ENCODE measurements at places on chromosomes 4 and X.

DNA sequence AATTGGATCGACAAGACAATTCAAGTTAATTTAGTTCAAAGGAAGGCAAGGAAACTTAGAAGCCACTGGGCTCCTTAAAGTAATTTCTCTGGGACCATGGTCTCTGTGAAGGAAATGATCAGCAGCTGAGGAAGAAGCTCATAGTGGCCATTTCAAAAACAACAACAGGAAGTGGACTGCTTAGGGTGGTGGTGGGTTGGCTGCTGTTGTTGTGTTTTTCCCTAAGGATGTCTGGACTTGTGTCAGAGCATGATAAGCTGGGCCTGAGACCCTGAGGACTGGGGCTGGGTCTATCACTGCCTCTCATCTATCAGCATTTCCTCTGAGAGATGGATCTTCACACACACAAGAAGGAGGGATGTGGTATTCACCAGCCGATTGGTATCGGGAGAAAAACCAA is 18.3 kb downstream of the KDR start:
- no peak for DNase-seq

DNA sequence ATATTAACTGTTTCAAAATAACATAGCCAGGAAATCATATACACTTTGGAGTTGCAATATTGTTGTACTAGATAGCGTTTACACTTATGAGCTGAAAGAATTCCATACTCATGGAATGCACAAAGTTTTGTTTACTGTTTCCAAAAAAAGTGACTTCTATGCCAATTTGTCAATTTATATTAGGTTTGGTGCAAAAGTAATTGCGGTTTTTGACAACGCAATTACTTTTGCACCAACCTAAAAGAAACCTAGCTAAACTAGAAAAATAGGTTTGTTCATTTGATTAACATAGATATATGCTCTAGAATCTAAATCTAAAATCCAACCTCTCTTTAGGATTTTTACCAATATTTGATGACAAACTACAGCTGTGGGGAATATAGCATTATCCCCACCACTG is 15.2 kb downstream of the RXFP1 start:
- DNase-seq, result no peak

DNA sequence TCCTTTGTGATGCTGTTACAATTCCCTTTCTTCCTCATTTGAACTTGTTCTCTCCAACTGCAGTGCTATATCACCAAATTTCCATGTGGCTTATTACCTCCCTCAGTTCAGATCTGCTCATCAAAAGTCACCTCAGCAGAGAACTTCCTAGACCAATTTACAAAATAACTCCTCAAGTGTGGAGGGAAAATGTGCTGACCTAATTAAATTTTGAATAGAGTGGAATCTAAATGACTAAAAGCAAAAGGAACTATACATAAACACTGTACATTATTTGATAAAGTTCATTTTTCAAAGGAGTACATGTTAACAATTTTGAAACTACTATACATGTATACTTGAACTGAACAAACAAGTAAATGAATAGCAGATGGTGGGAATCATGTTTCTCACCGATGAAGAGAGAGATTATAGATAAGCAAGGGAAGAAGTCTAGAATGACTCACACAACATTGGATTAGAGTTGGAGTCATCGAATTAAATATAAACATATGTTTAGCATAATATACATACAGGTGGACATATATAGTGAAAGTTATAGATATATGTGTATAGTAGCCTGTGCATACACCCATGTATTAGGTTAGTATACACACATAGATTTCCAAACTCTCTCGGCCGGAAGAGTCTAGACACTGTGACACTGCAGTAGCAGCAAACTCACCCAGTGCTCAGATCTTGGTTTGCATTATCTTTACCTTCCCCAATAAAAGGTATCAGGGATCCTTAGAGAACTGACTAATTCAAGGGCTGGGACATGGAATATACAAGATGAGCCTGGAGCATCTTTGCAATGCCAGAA is 318.7 kb downstream of the PCDH18 start:
- no peak for DNase-seq

- no peak for DNase-seq
Measured at GRCh38 chr4:71064521-71064920, 71.1 kb downstream of the DCK start.

DNA sequence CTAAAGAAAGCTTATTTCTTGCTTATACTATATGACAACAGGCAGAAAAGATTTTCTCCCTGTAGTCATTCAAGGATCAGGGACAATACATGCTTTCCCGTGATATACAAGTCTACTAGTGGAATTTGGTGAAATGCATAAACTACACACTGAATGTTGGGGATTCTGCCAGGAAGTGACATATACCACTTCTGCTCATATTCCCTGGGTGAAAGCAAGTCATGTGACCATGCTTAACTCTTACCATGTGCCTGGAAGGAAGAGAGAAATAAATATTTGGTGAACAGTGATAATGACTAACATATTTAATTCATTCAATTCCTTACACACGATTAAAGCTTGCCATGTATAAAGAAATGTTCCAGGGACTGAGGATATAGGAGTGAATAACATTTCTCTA is 534.6 kb downstream of the PPARGC1A start:
- DNase-seq, result no peak

All from stimulated activated CD8-positive, alpha-beta memory T cell treated with anti-CD3 and anti-CD28 coated beads, Interleukin-12 subunit alpha, Interleukin-12 subunit beta, amount 100 ng/mL, for 4 hours (primary cell).